AG04449 (cell line): ENCODE measurements at places on chromosomes 16 and 17.

GRCh38 chr17:41492771-41493170 is 3.1 kb upstream of the KRT36 start:
- DNase-seq: no peak

DNA sequence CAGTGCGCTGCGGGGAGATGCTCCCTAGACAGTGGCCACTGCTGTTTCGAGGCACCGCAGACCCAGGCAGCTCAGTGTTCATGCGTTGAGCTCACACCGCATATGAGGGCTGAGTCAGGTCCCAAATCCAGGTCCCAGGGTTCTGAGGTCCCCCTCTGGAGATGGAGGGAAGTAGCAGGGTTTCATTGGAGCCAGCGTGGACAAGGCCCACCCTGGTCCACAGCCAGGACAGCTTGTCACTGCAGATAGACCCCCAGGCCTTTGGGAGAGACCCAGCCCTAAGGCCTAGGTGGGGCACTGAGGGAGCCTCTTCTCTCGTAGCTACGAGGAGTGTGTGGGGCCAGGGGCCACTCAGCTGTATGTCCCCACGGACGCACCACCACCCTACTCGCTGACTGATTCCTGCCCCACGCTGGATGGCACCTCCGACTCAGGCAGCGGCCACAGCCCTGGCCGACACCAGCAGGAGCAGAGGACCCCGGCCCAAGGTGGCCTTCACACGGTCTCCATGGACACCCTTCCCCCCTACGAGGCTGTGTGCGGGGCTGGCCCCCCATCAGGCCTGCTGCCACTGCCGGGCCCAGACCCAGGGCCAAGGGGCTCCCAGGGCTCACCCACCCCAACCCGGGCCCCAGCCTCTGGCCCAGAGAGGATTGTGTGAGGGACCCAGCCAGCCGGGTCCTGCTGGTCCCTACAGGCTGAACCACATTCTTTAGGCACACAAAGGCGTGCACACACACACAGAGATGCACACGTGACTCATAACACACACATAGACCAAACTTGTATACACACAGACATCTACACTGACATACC is 53.4 kb downstream of the BEAN1 start:
- DNase-seq: no peak

DNA sequence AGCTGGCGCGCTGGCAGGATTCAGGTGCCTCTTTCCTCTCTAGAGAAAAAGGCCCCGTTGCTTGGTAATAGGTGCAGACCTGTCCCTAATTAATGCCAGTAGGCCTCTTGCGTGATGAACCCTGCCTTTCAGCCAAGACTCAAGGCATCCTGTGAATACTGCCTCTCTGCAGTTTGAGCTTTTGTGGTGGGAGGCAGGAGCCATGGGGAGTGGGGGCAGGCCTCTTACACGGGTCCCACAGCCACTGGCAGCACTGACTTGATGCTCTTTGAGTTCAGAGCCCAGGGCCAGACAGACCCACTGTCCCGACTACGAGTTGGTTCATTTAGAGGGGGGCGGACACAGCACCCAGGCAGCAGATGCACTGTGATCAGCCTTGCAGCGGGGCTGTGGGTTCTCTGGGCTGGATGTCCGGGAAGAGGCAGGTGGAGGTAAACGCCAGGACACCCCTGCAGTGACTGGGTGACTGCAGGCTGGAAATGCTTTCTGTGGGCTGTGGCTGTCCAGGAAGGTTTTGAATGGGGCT is 237.0 kb downstream of the SEC14L1 start:
- no peak for DNase-seq

DNA sequence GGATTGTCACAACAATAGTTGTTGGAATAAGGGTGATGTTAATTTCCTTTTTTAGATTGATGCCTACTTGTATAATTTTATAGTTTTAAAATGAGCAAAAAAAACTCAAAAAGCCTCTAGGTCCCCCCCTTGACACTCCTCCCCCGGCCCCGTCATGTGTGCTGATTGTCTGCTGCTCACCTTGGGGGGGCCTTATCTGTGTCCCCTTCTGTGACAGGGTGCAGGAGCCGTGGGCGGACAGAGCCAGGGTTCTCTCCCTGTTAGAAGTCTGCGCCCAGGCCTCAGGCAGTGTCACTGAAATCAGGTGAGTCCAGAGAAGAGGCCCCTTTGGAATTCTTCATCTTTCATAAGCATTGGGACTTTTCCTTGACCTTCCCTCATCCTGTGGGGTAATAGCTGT is 27.4 kb upstream of the CPNE2 start:
- no peak for DNase-seq

GRCh38 chr17:57623620-57624019 is 121.5 kb downstream of the CCDC182 start:
- no peak for DNase-seq

GRCh38 chr16:84726079-84726668 is 26.4 kb downstream of the USP10 start:
- no peak for DNase-seq

DNA sequence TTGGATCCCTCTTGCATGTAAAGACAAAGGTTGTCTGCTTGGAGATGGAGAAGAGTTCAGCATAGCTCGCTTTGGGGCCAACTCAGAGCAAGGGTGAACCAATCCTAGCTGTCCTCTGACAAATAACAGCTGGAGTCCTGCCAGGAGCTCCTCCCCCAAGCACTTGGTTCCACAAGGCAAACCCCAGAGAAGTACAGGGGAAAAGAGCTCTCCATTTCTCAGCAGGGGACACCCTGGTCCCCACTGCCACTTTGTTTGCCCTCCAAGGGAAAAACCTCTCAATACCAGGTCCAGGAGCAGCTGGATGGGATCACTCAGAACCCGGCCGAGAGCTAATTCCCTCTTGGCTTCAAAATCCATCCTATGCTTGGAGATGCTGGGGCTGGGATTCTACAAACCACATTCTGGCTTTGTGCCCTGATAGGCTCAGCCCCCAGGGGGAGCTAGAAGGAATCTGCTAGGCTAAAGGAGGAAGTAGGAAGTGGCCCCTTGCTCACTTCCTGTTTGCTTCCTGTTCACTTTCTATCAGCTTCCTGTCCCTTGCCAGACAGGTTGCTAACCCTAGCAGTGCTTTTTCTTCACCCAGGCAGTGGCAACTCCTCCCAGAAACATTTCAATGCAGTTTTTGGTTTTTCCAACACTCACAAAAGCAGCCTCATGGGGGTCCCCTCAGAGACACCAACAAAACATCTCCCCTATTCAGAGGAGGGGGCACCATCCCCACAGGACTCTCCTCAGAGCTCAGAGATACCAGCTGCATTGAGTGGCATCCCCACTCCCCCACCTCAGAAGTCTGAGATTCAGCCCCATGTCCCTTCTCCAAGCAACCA is 30.7 kb downstream of the CDRT4 start:
- no peak for DNase-seq

DNA sequence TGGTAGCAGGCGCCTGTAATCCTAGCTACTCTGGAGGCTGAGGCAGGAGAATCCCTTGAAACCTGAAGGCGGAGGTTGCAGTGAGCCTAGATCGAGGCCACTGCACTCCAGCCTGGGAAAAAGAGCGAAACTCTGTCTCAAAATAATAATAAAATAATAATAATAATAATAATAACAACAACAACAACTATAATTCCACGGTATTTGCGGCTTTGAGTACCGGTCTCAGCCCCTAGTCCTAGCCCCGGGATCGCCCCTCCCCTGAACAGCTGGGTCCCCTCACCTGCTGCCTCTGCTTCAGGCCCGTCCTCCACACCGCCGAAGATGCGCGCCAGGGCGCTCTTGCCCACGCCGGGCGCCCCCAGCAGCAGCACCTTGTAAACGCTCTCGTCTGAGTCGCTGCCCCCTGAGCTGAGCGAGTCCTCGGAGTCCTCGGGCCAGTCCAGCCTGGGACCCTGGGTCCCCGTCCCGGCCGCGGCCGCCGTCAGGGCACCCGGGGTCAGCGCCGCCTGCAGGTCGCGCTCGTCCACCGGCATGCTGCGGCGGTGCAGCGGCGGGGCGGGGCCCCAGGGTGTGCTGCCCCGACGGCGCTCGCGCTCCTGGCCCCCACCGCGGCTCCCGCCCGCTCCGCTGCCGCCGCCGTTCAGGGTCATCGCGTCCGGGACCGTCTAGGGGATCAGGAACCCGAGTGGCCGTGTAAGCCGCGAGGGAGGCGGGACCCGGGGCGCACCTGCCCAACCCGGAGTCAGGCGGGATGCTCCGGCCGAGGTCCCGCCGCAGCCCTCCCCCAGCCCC is 611 bp downstream of the RRAD start:
- no peak for DNase-seq

GRCh38 chr16:87350681-87351319 is 32.8 kb downstream of the FBXO31 start:
- DNase-seq: no peak

DNA sequence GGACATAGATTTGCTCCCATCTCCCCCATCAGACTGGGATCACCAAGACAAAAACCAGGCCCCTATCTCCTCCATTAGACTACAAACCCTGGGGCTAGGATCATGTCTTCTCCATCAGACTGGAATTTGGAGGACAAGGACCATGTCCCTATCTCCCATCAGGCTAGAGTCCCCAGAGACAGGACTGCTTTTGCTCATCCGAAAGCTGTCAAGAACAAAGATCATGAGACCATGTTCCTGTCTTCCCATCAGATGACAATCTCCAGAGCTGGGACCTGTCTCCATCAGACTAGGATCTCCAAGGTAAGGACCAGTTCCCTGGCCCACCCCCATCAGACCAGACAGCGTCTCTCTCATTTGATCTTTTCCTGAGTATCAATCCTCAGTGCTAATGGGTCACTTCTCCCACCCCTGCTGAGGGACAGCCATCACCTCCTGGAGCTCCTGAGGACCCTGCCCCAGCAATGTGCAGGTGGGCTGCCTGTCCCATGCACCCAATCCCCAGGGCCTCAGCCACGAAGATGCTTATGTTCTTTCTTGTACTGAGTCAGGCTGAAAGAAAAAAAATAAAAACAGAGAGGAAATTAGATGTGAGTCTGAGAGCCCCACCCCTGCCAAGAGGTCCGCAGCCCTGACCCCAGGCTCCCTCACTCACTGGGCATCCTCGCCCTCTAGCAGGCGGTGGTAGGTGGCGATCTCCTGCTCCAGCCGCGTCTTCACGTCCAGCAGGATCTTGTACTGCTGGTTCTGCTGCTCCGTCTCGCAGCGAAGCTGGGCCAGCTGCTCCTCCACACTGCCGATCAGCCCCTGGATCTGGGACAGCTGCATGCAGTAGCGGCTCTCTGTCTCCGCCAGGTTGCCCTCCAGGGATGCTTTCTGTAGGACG is 90.3 kb downstream of the GOSR1 start:
- no peak for DNase-seq

DNA sequence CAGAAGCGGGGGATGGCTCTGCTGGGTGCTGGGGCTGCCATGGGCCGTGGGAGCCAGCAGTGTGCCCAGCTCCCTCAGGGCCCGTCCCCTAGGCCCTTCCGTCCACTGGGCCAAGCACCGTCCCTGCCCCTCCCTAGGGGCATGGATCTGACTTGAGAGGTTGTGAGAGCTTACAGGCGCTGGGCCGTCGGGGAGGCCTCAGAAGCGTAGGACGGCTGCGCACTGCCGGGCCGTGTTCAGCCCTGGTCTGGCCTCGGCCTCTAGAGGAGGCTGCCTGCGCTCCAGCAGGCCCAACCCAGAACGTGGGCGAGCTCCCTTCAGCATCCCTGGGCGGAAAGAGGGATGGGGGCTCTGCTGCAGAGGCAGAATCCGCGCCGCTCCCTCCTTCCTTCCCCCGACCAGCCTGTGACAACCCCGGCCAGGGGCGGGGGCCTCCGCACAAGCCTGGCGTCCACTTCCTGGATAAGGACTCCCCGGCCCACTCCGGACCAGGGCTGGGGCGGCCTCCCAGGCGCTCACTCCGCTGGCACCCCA is 685 bp upstream of the MPG start:
- no peak for DNase-seq

GRCh38 chr17:59427425-59427921 is 96.0 kb downstream of the YPEL2 start:
- DNase-seq: no peak

GRCh38 chr17:42249681-42250446 is 26.3 kb downstream of the STAT5B start:
- DNase-seq: no peak

DNA sequence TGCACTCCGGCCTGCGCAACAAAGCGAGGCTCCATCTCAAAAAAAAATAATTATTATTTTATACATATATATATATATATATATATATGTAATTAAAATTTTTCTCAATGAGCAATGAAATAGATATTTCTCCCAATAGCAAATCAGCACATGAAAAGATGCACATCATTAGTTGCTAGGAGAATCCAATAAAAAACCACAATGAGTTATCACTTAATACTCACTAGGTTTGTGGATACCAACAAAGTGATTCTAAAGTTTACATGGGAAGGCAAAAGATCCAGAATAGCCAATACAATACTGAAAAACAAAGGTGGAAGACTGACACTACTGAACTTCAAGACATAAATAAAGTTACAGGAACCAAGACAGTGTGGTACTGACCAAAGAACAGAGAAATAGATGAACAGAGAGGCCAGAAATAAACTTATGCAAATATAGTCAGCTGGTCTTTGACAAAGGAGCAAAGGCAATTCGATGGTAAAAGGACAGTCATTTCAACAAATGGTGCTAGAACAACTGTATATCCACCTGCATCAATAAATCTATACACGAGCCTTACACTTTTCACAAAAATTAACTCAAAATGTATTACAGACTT is 13.6 kb downstream of the SMG6 start:
- DNase-seq: no peak

GRCh38 chr17:41338961-41339485 is 11.6 kb downstream of the KRT33A start:
- DNase-seq: no peak

DNA sequence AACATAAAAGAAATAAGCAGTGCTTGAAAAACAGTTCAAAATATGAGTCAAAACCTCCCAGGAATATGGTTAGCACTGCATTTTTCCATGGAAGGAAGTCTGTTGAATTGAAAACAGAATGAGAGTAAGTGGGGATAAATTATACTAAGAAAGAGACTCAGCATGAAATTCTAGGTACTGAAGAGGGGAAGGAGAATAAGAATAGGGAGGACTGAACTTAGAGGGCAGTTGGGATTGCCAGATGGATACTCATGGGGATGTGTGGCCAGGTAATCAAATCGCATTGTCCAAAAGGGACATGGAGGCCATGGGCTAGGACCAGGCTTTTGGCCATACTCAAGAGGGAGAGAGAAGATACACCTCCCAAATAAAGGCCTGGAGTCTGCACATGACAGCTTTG is 247.9 kb downstream of the CDH13 start:
- no peak for DNase-seq

DNA sequence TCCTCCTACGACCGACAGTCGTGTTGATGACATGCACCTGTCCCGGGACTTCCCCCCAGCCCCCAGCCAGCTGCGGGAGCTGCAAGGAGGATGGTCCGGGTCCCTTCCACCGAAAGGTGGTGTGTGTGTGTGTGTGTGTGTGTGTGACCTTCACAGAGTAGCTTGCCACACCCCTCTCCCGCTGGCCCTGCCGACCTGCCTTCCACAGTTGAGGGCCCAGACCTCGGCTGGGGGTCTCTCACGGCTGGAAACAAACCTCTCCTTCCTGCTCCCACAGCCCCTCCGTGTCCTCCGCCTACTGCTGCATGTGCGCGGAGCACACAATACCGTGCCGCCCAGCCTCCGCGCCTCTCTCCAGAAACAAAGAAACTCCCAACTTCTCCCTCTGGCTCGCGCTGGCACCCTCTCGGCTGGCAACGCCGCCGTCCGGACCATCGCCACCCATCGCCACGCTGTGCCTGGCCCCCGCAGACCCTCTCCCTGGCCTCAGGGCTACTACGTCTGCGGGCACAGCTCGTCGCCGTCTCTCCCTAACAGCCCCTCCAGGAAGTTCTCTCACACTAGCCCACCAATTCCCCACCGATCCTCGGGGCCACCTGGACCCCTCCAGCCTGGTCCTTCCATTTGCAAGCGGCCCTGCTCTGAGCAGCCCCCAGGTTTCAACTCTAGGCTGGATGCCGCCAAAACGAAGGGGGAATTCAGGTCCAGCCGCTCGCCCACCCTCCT is 81.2 kb downstream of the TIMM22 start:
- no peak for DNase-seq

- DNase-seq: no peak
These were observed 175.2 kb upstream of the NLRP1 start for GRCh38 chr17:5759501-5759925.
